ENCODE measurements at places on chromosomes 16 and 17. TPM values are rescaled to one million over a fixed set of nuclear protein-coding genes. Genes with fewer than 3 reads are reported as not detected.
A peak's percentile ranks its signal among the peaks of the same experiment; 100 is the strongest.

- H3K4me3 ChIP-seq, result peak within 1 kb of the TSS; percentile 2
- peak; percentile 88 for DNase-seq
- no peaks in the 10 kb centered on the region for H3K4me1 ChIP-seq
- peaks cover 28% of the 10 kb centered on the region for H3K27me3 ChIP-seq
- H3K36me3 ChIP-seq, result no peaks in the 10 kb centered on the region
- H3K27ac ChIP-seq, result no peak within 1 kb of the TSS
These were observed at the start of gene TEKT1 for GRCh38 chr17:6831661-6832263. TEKT1 (minus strand) TSS chr17:6831729; CDS start chr17:6830376, 1,353 bp downstream.

GRCh38 chr17:61974115-61974514 lies 46.3 kb upstream of the INTS2 start:
- no peaks in the 10 kb centered on the region for H3K4me1 ChIP-seq
- peaks cover 51% of the 10 kb centered on the region for H3K36me3 ChIP-seq
- no peak overlapping the region for H3K4me3 ChIP-seq
- no peaks in the 10 kb centered on the region for H3K27me3 ChIP-seq
- H3K27ac ChIP-seq, result no peak overlapping the region

UTS2R gene
- polyA plus RNA-seq, result 0.04 TPM

ASPHD1 gene
- 15.0 TPM for polyA plus RNA-seq
